ENCODE measurements at places on chromosomes 2 and 18.

DNA sequence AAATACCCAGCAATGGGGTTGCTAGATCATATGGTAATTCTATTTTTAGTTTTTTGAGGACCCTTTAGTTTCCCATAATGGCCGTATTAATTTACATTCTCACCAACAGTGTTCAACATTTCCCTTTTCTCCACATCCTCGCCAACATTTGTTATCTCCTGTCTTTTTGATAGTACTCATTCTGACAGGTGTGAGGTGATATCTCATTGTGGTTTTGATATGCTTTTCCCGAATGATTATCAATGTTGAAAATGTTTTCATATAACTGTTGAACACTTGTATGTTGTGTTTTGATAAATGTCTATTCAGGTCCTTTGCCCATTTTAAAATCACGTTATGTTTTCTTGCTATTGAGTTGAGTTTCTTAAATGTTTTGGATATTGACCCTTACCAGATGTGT is 5.8 kb upstream of the RIF1 start:
- no peak for DNase-seq

GRCh38 chr18:28136071-28136470 is 40.9 kb downstream of the CDH2 start:
- no peak for DNase-seq

DNA sequence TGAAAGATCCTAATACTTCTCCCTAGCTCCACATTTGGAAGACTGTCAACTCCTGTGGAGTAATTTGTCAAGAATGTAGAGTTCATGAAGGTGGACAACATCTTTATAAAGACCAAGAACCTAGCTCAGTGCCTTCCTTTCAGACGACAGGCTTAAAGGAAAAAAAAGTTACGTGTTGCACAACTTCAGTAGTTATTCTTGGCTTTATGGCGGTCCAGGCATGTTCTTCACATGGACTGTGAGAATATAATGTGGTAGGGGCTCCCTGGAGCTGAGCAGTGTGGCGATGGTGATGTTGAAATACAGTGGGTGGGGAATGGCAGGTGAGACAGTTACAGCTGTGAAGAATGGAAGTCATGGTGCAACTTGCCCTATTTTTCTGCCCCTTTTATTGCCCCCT is 3.9 kb downstream of the TAF1B start:
- no peak for DNase-seq

DNA sequence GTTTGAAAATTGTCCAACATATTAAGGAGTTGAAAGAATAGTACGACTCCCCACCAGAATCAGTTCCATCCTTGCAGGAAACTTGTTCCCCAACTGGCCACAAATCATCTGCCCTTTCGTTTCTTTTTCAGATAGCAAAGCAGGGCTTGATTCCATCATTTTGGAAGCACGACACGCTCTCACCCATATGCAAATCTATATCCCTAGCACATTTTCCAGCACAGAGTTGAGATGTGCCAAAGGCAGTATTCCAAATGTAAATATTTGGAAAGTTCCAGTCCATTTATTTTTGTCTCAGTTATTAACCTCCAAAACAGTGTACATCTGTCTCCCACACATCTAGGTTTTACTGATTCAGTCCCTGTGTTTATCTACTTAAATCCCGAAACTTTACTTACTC is 128.8 kb upstream of the BCL2L11 start:
- no peak for DNase-seq

- DNase-seq = no peak
These were observed 33.7 kb upstream of the RNF152 start for GRCh38 chr18:61926532-61926931.

DNA sequence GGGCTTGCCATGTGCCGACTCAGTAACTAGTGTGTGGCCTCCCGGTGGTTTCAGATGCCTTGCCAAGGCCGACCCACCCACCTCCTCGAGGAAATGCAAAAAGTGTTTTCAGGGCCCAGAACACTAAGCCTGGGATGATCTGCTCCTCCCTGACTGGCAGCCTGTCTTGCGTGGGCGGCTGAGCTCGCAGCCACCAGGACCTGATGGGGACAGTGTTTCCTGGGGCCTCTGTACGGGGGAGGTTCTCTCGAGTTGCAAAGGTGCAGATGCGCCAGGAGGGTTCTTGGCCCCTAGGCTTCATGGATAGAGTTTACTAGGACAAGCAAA is 85.2 kb downstream of the GLI2 start:
- DNase-seq = peak; percentile 85

GRCh38 chr18:6746386-6746960 is 17.0 kb downstream of the ARHGAP28 start:
- no peak for DNase-seq

- no peak for DNase-seq
These were observed 16.9 kb downstream of the HS1BP3 start for GRCh38 chr2:20633794-20634506.

GRCh38 chr18:22846088-22846683 is 86.9 kb upstream of the RBBP8 start:
- DNase-seq = no peak

- DNase-seq = no peak
These were observed 16.3 kb upstream of the ITGA4 start for GRCh38 chr2:181440919-181441318.

DNA sequence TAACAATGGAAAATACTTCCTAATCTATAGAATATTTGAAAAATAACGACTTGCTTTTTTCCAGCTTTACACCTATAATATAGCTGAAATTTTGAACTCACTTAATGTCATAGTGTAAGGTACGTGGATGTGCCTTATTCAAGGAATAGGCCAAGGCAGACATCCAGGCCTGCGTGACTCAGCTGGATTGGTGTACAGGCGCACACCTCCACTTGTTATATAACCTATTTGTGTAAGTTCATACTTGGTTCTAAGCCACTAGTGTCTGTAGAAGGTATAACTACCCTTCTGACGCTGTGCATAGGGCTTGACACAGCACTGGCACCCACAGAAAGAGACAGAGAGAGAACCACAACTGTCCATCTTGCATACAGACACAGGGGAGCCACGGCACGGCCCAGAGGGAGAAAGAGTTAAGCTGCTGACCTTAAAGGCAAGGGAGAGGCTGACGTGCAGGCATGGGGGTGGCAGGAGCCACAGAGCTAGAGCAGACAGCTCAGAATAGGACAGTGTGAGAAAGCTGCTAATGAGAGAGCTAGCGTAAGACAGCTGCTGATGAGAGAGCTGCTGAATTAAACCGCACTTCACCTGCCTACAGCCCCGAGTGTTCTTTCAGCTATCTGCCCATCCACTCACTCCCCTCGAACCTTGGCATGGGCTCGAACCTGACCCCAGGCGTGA is 16.1 kb downstream of the CCDC178 start:
- peak; percentile 43 for DNase-seq

GRCh38 chr18:48165111-48165866 is 234.8 kb upstream of the SMAD2 start:
- DNase-seq = peak; percentile 57

DNA sequence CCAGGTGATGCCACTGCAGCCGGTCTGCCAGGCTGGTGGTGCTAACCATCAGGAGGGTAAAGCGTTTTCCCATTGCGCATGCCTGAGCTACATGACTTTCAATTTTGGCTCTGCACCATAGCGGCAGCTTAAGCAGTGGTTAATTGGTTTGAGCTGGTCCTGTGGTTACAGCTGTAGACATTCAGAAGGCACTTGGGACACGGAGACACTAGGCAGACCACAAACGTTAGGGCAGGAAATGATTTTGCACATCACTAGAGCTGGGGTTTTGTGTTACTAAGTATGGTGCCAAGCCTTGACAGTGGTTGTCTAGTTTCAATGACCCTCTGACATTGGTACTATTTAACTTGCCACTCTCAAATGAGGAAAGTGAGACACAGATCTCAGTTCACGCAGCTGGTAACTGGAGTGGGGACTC is 28.9 kb upstream of the CNOT11 start:
- DNase-seq = no peak
